ENCODE measurements at places on chromosomes 16 and 17. TPM values are rescaled to one million over a fixed set of nuclear protein-coding genes. Genes with fewer than 3 reads are reported as not detected.

GRCh38 chr17:39462631-39463375, 1.5 kb downstream of the CDK12 start:
- peak; percentile 9 for DNase-seq

DNA sequence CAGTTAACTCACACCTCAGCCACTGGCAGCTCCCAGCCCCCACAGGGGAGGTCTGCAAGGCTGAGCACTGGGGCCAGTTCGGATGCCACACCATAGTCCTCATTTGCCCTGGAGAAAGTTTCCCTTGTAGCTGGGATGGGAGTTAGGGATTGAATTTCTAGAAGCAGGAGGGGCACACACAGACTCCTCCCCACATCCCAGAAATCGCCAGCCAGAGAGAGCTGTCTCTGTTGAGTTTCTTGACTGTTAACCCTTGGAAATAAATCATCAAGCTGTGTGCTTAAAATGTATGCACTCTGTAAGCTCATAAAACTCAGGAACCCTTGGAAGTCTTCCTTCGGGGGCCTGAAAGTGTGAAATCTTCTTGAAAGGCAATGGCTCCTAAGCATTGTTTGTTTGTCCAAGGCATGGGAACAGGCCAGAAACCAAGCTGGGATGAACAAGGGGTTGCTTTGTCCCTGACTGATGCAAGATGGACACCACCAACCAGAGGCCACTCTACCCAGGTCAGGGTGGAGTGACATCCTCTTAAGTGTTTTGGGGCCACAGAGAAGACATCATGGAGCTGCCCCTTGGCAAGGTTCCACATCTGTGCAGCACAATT, 394 bp upstream of the PRM3 start:
- peak; percentile 16 for DNase-seq

DNA sequence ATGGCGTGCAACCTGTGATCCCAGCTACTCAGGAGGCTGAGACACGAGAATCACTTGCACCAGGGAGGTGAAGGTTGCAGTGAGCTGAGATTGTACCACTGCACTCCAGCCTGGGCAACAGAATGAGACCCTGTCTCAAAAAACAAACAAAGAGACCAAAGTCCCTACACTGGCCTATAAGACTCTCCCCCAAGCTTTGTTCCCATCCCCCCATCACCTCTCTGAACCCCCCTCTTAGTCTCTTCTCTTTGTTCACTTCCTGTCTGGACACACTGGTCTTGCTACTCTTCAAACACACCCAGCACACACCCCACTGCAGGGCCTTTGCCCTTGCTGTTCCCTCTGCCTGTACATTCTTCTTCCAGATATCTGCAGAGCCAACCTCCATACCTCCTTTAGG, 7.8 kb upstream of the SCNN1B start:
- no peak for DNase-seq

FOXC2 gene
- 0.46 TPM for polyA plus RNA-seq

DNA sequence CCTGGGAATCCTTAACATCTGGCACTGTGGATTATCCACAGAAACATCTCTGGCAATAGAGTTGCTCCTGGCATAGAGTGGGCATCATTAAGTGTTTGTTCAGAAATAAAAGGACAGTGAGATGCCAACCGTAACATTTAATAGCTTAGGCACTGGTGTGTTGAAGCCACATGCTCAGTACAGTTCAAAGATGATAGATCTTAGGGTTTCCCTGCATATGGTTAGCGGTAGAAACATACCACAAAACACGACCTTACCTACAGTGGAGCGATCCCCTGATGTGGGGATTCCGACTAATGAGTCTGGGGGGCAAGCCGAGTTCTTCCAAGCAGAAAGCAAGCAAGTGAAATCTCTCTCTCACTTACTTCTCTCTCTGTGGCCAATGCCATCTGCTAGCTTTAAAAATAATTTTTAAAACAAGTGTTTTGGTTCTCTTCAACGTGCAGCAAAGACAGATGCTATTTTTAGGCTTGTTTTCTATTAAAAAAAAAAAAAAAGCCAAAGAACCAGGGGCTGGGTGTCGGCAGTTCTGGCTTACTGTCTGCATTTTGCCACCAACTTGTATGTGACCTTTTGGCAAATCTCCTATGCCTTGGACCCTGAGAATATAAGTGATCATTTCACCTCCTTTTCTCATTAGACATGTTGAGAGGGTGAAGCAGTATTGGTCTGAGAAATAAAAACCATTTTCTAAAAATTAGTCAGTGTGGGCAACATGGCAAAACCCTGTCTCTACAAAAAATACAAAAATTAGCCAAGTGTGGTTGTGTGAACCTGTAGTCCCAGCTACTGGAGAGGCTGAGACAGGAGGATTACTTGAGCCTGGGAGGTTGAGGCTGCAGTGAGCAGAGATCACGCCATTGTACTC, 89.2 kb upstream of the CACNG3 start:
- no peak for DNase-seq

PROCA1 gene
- 2.5 TPM for polyA plus RNA-seq

NAA38 gene
- polyA plus RNA-seq, result 287 TPM

SLC6A4 gene
- not detected for polyA plus RNA-seq

MAF gene
- 0.22 TPM for polyA plus RNA-seq

Measured in A549 (cell line).